NCI-H146 (cell line): ENCODE measurements at places on chromosomes 16 and 17.

DNA sequence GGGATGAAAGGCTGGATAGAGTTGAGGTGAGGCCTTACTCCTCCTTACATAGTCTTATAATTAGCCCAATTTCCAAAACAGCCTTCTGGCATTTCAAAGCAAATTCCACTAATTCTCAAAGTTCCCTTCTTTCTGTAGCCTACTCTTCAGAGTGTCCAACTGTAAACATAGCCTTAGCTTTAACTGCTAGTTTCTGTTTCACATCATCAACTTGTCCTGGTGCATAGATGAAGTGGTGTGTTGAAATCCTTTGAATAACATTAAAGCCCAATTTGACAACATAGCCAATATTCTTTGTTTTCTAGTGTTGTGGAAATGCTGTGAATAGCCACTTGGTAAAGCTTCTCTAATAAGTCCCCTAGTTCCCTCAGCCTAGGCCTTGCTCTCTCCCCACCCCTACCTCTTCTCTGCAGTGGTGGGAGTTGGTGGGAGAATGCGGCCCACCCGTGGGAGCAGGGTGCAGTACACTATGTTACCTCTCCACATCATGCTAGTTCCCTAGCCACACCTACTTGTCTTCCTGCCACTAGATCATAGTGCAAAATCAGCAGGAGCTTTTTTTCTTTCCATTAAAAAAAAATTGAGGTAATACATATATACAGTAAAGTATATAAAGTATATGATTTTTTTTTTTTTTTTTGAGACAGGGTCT lies 127.0 kb upstream of the HAS3 start:
- DNase-seq: no peak

DNA sequence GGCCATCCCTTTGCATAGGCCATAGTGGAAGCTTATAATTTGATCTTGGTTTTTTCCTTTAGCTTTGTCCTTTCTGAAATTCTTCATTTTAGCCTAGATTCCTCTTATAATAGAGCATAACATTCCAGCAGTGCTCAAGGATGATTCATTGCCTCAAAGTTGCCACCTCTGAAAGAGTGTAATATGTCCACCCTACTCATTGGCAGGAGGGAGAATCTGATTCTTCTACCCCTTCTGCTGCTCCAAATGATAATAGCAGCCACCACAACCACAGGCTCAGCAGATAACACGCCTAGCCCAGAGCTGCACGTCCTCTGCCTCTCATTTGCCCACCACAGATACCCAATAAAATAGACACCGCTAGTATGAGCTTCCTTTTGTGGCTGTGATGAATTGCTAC lies 337.4 kb upstream of the HSBP1 start:
- DNase-seq: no peak

DNA sequence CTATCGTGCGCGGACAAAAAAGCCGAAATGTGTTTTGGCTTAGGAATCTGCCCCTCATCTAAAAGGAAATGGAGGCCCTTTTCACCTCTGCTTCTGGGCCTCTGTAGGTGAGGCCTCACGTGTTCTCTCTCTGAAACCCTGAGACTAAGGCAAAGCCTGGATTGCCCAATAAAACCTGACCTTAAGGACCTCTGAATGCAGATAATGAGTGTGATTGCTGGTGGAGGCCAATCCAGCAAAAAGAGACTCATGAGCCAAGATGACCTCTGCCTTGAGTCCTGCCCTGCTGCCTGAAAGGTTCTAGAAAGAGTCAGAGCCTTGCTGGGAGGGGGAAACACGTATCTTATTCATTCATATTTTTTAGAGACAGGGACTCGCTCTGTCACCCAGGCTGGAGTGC lies 44.5 kb upstream of the ABR start:
- DNase-seq: no peak

- no peak for DNase-seq
These were observed 36.0 kb downstream of the SOCS3 start for GRCh38 chr17:78323826-78324390.

DNA sequence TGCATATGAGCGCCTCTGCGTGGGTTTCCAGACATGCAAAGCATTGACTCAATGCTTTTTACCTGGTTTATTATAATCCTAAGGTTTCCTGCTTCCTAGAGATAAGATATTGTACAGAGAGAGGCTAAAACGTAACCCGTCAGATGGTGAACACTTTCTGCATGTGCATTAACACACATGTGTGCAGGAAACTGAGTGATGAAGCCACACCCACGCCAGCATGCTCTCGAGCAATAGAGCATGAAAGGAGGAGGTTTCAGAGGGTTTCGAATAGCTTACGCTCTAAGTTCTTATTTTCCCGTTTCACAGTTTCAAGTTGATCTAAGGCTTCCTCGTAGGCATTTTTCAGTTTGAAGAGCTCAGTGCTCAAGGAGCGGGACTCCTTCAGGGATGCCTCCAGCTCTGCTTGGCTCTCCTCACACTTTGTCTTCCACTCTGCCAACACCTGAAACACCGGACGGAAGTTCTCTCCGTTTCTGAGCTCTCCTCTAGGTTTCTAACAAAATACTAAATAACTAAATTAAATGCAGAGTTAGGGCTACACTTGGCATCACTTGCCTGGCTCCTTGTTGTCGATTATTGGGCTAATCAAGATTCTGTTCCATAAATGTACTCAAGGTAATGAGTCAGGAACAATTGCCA lies 23.2 kb downstream of the MYH3 start:
- DNase-seq: no peak

GRCh38 chr17:44007346-44008204 lies 3.2 kb downstream of the NAGS start:
- no peak for DNase-seq

DNA sequence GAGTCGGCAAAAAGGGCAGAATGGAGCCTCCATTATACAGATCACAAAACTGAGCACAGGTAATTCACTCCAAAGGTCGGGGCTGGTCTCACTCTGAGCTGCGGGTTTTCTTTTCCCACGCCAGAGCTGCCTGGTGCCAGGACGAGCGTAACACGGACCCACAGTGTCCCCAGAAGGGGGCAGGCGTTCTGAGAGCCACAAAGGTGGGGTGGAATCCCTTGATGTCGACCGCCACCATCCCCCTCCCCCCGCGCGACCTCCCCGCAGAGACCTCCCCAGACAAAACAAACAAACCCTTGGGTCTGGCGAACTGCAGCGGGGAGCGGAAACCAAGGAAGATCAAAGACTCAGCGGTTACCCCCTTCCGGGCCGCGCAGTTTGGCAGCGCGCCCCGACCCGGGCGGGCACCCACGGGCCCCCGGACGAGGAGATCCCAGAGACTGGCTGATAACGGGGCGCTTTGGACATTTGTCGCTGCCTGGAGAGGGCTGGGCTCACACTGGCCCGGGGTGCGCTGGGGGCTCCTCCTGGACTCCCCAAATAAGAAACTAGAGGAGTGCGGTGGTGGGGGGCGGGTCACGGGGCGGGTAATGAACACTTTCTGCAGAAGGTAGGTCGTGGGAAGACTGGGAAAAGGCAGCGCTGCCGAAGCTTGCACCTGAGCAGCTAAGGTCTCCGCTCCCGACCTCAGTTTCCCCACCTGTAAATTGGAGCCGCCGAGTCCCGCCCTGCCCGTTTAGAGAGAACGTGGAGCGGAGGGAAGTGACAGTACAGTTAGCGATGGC lies 664 bp upstream of the NKD1 start:
- peak; percentile 34 for DNase-seq

DNA sequence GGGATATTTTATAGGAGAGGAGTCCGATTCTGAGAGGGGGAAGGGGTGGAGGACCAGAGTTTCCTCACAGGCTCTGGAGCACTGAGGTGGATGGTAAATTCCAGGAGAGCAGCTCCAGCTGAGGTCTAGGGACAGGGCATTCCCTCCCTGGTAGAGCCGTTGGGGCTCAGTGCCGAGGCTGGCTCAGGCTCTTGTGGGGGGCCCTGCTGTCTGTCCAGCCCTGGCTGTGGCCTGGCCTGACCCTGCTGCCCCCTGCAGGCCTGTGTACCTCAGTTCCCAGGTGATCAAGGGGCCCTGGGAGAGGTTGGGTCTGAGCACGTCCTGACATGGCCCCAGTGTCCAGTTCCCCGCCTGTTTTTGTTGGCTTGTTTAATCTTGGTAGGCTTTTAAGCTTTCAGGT lies 16.8 kb downstream of the ZNF750 start:
- DNase-seq: no peak

DNA sequence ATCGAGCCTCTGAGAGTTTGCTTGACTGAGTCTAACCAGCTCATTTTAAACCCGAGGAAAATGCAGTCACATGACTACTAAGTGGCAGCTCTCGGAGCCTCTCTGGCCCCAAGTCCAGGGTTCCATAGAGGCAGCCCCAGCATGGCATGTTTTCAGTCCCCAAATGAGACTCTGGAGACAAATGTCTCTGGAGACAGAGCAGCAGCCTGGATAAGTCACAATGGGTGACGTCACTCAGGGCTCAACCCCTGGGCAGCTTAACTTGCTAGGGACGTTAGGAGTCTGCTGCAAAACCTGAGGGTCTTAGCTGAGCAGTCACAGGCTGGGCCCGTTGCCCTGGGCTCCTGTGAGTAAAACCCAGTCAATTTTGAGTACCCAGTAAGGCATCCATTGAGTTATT lies 6.9 kb upstream of the STH start:
- no peak for DNase-seq

- DNase-seq: no peak
These were observed 83.5 kb downstream of the VMP1 start for GRCh38 chr17:59790910-59791309.

GRCh38 chr17:36931697-36932382 lies 5.4 kb upstream of the LHX1 start:
- peak; percentile 8 for DNase-seq

GRCh38 chr16:87765473-87765775 lies 362 bp downstream of the KLHDC4 start:
- DNase-seq: peak; percentile 29

DNA sequence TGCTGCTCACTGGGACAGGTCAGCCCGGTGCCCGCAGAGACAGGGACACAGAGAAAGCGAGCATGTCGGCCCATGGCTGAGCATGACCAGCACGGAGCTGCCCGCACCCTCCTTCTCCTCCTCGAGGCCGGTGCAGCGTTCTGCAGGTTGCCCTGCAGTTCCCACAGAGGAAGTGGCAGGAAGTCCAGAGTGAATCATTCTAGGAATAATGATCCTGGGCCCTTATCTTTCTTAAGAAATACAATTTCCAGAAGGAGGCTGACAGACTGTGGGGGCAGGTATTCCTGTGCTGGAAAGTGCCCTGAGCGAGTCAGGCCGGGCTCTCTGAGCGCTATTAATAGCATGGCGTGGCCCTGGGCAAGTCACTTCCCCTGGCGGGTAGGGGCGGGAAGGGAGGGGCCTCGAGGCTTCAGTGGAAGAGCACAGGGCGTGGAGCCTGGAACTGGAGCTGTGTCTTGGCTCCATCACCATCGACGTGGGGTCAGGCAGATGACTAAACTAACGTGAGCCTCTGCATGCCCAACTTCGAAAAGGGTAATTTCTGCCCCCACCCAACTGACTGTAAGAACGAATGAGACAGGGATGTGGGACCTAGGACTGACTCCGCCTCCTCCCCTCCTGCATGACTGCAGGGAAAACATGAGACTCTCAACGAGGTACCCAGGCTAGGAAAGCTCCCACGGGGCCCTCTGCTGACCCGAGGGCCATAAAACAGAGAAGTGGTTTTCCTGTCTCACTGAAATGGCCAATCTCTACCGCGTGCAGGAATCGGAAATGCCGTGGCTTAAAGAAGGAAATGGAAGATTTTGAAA lies 9.8 kb downstream of the TMEM204 start:
- DNase-seq: no peak

DNA sequence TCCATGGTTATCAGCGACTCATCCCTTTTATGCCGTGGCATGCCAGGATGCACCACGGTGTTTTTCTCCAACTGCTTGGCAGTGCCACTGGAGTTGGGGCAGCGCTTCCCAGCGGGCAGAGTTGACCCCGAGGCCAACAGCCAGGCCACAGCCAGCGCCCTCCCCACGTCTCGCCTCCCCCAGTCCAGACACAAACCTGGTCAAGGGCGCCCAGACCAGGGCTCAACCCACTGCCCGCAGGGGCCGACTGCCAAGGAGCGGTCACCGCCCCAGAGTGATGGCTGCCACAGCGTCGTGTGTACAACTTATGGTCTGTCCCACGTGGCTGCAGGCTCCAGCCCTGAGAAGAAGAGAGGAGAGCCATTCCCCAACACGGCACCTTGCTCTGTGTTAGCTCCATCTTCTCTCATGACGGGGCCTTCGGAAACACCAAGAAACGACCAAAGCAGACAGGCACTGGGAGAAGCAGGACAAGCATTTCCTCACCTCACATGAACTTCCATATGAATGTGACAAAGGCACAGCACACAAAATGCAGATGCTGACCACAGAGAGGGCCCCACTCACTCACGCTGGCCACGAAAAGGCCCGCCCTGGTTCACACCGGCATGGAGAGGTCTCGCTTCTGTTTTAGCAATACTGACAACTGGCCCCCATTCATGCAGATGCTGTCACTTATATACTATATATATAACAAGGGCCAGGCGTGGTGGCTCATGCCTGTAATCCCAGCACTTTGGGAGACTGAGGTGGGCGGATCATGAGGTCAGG lies 27.0 kb downstream of the AXIN1 start:
- DNase-seq: no peak

- peak; percentile 34 for DNase-seq
These were observed 34.6 kb downstream of the KANSL1 start for GRCh38 chr17:46158323-46159296.

GRCh38 chr17:39328815-39329214 lies 72.6 kb downstream of the FBXL20 start:
- DNase-seq: no peak

- no peak for DNase-seq
These were observed 333.0 kb downstream of the WWOX start for GRCh38 chr16:78432451-78432850.

DNA sequence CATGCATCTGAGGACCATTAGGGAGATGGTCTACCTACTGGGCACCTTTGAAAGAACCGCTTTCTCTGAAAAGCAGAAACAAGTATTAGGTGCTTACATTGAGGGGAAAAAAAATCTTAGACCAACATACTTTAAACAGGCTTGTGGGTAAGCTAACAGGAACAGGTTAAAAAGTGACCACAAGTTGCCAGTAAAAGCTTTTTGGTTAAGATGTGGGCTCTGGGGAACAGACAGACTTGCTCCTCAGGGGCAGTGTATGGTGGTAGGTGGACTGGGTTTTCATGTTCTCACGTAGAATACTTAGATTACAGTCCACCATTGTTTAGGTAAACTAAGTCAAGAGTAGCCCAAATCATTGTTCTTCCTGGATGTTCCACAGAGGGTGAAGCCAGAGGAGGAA lies 41.2 kb downstream of the REXO5 start:
- DNase-seq: no peak

GRCh38 chr17:71039391-71039790 lies 870.1 kb downstream of the KCNJ2 start:
- DNase-seq: no peak

DNA sequence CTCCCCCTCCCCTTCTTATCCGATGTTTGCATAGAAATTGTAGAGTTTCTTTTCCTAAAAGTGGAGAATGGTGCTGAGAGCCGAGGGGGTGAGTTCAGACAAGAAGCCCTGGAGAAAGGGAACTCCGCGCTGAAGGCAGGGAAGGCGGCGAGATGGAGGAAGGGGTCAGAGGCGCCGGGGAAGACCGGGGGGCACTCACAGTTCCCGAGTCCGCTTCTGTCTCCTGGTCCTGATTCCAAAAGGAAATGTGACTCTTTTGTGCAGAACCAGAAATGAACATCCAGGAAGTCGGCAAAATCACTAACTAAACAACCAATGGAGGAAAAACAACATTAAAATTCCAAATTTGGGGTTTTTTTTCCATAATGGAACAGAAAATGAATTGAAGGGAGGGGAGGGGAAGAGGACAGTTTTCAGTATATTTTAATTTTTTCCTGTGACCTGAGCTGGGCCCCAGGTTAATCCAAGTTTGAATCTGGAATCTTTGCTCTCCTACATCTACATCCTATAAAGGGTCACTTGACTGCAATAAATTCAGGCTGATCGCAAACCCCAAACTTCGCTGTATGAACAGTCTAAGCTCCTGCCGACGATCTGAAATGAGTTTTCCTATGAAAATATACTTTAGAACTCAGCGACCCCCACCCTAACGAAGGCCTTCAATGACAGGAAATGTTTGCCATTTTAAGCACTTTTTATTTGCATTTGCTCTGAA lies 252.3 kb downstream of the C16orf95 start:
- DNase-seq: no peak
